ENCODE measurements at places on chromosomes 12 and 14. TPM values are rescaled to one million over a fixed set of nuclear protein-coding genes. Genes with fewer than 3 reads are reported as not detected.

DNA sequence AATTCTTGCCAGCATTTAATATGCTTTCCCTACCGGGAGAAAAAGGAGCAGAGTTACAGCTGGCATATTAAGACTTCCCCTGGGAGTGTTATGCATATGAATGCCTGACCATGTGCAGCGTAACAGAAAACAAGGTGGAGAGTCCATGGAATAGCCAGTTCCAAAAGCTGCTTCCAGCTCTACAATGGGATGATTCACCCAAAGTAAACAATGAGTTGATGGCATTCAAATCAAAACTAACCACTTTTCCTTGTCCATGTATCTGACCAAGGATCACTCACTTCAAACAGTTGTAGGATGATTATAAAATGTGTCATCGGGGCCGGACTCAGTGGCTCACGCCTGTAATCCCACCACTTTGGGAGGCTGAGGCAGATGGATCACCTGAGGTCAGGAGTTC, 48.1 kb upstream of the BICDL1 start:
- H3K27me3 ChIP-seq: no peaks in the 10 kb centered on the region
- no peak overlapping the region for H3K4me3 ChIP-seq
- no peaks in the 10 kb centered on the region for H3K36me3 ChIP-seq
- no peaks in the 10 kb centered on the region for H3K4me1 ChIP-seq

DNA sequence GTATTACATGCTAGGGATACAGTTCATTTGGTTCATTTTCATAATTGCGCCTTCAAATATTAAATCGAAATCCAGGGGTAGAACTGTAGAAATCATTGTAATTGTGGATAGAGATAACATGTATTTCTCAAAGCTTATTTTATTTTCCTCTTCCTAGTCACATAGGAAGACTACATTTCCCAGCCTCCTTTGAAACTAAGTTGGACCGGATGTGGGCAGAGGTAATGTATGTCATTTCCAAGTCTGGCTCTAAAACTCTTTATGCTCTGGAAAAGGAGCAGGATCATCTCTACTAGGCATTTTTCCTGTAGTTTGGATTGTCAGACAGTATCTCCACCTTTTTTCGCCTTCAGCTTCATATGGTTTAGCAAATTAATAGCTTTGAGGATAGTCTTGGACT, 70.1 kb upstream of the CRY1 start:
- no peaks in the 10 kb centered on the region for H3K4me1 ChIP-seq
- DNase-seq: no peak
- H3K27ac ChIP-seq: no peak overlapping the region
- H3K36me3 ChIP-seq: no peaks in the 10 kb centered on the region

- no peaks in the 10 kb centered on the region for H3K27me3 ChIP-seq
- H3K27ac ChIP-seq: no peak overlapping the region
- H3K36me3 ChIP-seq: peaks cover 19% of the 10 kb centered on the region
- no peak overlapping the region for H3K4me3 ChIP-seq
These were observed 45.6 kb downstream of the AACS start for GRCh38 chr12:125110641-125111360.

GRCh38 chr14:104590240-104590965, 10.8 kb downstream of the C14orf180 start:
- peaks cover 22% of the 10 kb centered on the region for H3K4me1 ChIP-seq
- no peaks in the 10 kb centered on the region for H3K27me3 ChIP-seq
- no peak for DNase-seq
- no peak overlapping the region for H3K27ac ChIP-seq
- H3K4me3 ChIP-seq: no peak overlapping the region

DNA sequence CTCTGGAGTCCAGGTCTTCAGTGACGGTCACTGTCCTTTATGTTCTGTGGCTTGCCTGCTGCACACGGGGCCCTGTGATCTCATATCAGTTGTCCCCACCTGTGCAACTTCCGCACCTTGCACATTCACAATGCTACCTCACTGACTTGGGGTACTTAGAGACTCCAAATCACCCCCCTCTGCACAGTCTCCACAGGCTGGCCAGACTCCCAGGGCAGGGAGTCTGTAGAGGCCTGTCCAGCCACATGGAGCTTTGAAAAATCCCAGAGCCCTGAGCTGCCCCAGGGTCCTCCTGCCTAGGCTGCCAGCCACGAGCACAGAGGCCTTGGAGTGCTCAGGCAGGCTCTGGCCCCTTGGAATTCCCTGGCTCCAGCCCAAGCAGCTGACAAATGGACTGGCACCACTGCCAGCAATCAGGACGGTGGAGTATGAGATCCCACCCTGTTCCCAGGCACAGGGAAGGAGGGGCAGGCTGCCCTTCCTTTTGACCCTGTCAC, 26.4 kb downstream of the CMKLR1 start:
- H3K27me3 ChIP-seq: no peaks in the 10 kb centered on the region
- no peaks in the 10 kb centered on the region for H3K36me3 ChIP-seq
- peaks cover 84% of the 10 kb centered on the region for H3K4me1 ChIP-seq
- H3K4me3 ChIP-seq: no peak overlapping the region
- DNase-seq: peak; percentile 61

- H3K27me3 ChIP-seq: no peaks in the 10 kb centered on the region
- no peaks in the 10 kb centered on the region for H3K4me1 ChIP-seq
- no peak for DNase-seq
- no peak overlapping the region for H3K4me3 ChIP-seq
- peaks cover 63% of the 10 kb centered on the region for H3K36me3 ChIP-seq
These were observed 17.4 kb downstream of the CEP170B start for GRCh38 chr14:104882325-104882973.

The SUOX gene
- total RNA-seq: 17.6 TPM

DNA sequence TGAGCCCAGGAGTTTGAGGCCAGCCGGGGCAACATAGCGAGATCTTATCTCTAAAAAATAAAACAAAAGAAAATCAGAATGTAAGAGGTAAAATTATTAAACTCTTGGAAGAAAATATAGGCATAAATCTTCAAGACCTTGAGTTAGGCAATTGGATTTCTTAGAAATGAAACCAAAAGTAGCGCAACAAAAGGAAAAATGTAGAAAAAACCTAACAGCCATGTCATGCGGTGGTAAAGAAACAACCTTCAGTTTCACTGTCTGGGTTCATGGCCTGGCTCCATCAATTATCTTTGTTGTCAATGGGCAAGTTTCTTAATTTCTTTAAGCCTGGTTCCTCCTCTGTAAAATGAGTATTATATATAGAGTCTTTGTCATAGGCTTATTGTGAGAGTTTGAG, 5.6 kb upstream of the GCH1 start:
- no peak overlapping the region for H3K4me3 ChIP-seq
- no peak overlapping the region for H3K27ac ChIP-seq
- H3K4me1 ChIP-seq: no peaks in the 10 kb centered on the region
- no peaks in the 10 kb centered on the region for H3K27me3 ChIP-seq
- H3K36me3 ChIP-seq: no peaks in the 10 kb centered on the region
- no peak for DNase-seq

The AMDHD1 gene
- total RNA-seq: not detected

The NXPH4 gene
- not detected for total RNA-seq

DNA sequence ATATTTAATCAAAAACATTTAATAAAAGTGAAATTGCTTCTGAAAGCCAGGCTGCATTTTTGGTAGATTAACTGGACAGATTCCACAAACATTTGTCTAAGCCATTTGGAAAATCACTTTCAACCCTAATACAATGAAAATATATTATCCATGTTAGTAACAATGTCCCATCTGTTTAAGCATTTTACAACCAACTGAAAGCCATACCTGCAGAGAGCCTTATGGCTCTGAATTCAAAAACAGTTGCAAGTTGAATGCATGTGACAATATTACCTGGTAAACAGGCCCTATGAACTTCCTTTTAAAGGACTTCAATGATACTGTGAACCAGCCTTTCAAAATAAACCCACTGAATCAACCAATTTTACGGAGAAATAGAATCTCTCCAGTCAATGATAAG, 468.1 kb downstream of the BTG1 start:
- H3K36me3 ChIP-seq: no peaks in the 10 kb centered on the region
- H3K4me1 ChIP-seq: peaks cover 12% of the 10 kb centered on the region
- no peak for DNase-seq
- H3K27ac ChIP-seq: no peak overlapping the region
- no peak overlapping the region for H3K4me3 ChIP-seq

- no peak overlapping the region for H3K4me3 ChIP-seq
- no peaks in the 10 kb centered on the region for H3K36me3 ChIP-seq
- no peak for DNase-seq
- H3K4me1 ChIP-seq: no peaks in the 10 kb centered on the region
These were observed 1.3 kb downstream of the SDR9C7 start for GRCh38 chr12:56932867-56933266.

DNA sequence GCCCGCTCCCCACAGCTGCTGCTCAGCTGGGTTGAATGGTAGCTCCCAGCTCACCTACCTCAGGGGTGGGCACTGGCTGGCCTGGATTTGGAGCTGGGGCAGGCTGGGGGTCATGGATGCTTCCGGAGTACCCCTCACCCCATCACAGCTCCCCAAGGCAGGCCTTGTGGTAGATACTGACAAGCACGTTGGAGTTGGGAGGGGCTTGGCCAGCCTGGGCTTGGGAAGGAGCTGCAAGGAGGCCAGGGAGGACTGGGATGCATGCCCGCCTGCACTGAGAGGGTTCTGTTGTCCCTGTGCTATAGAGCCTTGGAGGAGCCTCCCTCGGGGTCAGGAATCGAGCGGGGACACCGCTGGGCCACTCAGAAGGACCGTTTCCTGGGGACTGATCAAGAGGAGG, 14.2 kb downstream of the TMEM63C start:
- H3K4me3 ChIP-seq: no peak overlapping the region
- no peak overlapping the region for H3K27ac ChIP-seq
- H3K36me3 ChIP-seq: no peaks in the 10 kb centered on the region

The GPR65 gene
- 1.9 TPM for total RNA-seq

The FLRT2 gene
- total RNA-seq: 45.4 TPM

DNA sequence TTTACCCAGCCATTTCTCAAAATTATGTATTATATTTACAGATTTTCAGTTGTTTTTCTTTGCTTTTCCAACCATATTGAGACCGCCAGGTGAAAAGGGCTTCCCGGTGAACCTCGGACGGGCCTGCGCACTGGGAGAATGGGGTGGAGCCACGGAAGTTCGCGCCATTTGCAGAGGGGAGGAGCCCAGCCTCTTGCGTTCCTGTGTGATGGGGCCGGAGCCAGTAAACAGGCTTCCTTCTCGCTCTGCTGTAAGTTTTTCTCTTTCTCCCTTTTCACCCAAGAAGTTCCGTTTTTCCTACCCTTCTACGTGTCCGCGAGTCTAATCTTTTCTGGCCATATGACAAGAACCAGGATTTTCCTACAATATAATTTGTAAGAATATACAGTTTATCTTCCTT, 1108.8 kb upstream of the SEL1L start:
- H3K36me3 ChIP-seq: no peaks in the 10 kb centered on the region
- no peak for DNase-seq
- no peak overlapping the region for H3K4me3 ChIP-seq
- no peaks in the 10 kb centered on the region for H3K27me3 ChIP-seq

- DNase-seq: no peak
- H3K36me3 ChIP-seq: peaks cover 8% of the 10 kb centered on the region
- peaks cover 28% of the 10 kb centered on the region for H3K4me1 ChIP-seq
- no peaks in the 10 kb centered on the region for H3K27me3 ChIP-seq
These were observed 118.3 kb downstream of the NCOR2 start for GRCh38 chr12:124448955-124449622.

GRCh38 chr12:5258498-5258897, 173.4 kb upstream of the NTF3 start:
- no peak for DNase-seq
- H3K4me3 ChIP-seq: no peak overlapping the region
- no peaks in the 10 kb centered on the region for H3K36me3 ChIP-seq
- H3K4me1 ChIP-seq: peaks cover 9% of the 10 kb centered on the region

DNA sequence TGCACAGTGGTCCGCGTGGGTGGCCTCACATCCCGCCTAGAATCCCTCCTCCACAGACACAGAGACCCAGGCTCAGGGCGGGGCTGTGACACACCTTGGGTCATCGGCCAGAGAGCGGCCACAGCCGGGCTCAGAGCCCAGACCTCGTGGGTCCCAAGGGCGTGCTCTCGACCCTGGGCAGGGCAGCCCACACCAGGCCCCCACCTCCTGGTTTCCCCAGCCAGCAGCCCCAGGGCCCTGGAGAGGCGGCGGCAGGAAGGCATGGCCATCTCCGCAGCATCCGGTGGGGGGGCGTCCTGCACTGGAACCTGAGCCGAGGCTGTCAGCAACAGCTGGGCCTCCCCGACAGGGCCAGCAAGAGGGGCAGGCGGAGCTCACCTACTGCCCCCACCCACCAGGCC, 15.2 kb downstream of the JAG2 start:
- H3K4me1 ChIP-seq: no peaks in the 10 kb centered on the region
- no peak overlapping the region for H3K27ac ChIP-seq
- H3K4me3 ChIP-seq: no peak overlapping the region
- no peaks in the 10 kb centered on the region for H3K27me3 ChIP-seq
- DNase-seq: no peak
- H3K36me3 ChIP-seq: no peaks in the 10 kb centered on the region

GRCh38 chr12:70948236-70948975, 27.9 kb upstream of the PTPRR start:
- no peaks in the 10 kb centered on the region for H3K27me3 ChIP-seq
- no peak for DNase-seq
- peaks cover 13% of the 10 kb centered on the region for H3K4me1 ChIP-seq
- no peaks in the 10 kb centered on the region for H3K36me3 ChIP-seq

DNA sequence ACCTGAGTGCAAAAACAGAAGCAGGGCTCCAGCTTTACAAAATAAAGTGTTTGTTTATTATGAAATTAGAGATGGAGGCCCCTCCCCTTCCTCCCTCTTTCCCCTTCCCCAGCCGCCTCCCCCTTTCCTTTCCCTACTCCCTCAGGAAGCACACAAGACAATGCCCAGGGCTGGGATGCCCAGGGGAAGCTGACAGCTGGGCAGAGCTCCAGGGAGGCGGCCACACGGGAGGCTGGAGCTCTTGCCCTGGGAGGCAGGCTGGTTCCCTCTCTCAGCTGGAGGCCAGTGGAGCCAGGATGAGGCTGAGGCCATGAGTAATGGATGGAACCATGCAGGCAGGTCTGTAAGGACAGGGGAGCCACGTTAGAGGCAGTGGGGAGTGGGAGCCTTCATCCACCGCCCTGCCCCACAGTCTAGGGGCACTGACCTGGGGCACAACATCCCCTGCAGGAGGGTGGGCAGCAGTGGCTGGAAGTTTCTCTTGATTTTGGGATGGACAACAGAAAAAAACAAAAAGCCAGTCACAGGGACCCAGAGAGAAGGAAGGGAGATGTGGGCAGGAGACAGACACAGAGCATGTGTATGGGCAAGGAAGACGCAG, 5.1 kb downstream of the PSMB11 start:
- no peaks in the 10 kb centered on the region for H3K36me3 ChIP-seq
- H3K4me1 ChIP-seq: no peaks in the 10 kb centered on the region
- H3K4me3 ChIP-seq: no peak overlapping the region
- DNase-seq: no peak
- no peaks in the 10 kb centered on the region for H3K27me3 ChIP-seq
- H3K27ac ChIP-seq: no peak overlapping the region

GRCh38 chr12:52024845-52025230, 18.1 kb downstream of the TAMALIN start:
- H3K36me3 ChIP-seq: no peaks in the 10 kb centered on the region
- DNase-seq: no peak
- H3K27me3 ChIP-seq: no peaks in the 10 kb centered on the region

- H3K27ac ChIP-seq: peak overlapping the region; percentile 49
- no peak for DNase-seq
- H3K36me3 ChIP-seq: no peaks in the 10 kb centered on the region
- H3K4me3 ChIP-seq: no peak overlapping the region
These were observed 215.5 kb downstream of the C12orf50 start for GRCh38 chr12:87813476-87814234.

- no peak overlapping the region for H3K27ac ChIP-seq
- no peaks in the 10 kb centered on the region for H3K27me3 ChIP-seq
- no peak for DNase-seq
These were observed 23.4 kb upstream of the NR2C1 start for GRCh38 chr12:95096852-95097251.
